ENCODE measurements at places on chromosomes 16 and 17.

DNA sequence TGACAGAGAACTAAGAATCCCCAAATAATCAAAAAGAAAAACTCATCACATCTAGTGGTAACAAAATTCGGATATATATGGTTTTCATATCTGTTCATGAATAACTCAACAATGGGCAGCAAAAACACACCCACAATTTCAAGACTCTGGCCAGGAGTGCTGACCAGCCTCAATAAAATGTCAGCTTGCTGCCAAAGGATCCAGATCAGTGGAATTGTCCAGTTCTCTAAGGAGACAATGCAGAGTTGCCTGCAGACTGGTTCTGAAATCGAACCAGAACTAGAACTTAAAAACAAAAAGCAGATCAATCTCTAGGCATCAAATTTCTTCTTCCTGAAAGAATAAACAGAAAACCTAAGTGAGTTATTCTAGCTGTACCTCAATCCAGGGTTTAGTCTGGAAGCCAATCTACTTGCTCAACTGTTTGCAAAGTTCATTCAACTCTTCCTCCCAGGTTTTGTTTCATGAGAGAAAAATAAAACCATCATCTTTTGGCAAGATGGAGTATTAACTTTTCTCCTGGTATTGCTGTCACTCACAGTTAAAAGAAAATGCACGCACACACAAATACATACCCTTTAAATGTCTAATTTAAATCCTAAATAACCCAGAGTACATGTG, 61.0 kb downstream of the CFDP1 start:
- DNase-seq = peak; percentile 72

DNA sequence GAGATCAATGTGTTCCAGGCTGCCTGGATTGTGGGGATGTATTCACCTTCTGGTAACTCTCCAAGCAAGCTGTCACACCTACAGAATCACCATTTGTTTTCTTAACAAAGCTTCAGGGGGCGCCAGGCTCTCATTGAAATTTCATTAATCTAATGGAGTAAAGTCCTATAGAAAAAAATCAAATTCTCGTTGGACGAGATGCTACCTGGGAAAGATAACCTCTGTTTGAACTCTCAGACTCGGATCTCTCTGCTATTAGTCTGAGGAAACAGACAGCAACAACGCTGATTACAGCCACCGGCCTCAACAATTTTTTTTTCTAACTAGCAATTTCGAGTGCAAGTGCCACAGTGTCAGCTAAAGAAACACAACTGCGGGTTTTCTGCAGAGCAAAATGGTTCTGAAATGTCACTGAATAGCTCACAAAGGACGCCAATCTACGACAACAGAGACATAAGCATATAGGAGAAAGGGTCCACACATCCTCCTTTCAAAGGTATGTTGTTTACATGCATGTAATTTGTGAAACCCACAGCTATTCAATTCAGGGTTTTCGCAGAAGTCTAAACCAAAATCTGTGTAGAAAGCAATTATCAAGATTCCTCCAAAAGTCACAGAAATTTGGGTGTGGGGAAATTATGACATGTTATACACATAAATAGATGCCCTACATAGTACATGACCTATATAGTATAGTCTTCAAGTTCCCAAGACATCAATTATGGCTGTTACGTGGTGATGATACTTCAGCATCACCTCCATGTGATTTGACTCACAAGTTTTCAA, 135.8 kb downstream of the SKAP1 start:
- no peak for DNase-seq

- DNase-seq = peak; percentile 47
These were observed 42.0 kb upstream of the XYLT1 start for GRCh38 chr16:17512636-17513220.

GRCh38 chr17:59278406-59278805, 53.0 kb upstream of the YPEL2 start:
- DNase-seq = no peak

DNA sequence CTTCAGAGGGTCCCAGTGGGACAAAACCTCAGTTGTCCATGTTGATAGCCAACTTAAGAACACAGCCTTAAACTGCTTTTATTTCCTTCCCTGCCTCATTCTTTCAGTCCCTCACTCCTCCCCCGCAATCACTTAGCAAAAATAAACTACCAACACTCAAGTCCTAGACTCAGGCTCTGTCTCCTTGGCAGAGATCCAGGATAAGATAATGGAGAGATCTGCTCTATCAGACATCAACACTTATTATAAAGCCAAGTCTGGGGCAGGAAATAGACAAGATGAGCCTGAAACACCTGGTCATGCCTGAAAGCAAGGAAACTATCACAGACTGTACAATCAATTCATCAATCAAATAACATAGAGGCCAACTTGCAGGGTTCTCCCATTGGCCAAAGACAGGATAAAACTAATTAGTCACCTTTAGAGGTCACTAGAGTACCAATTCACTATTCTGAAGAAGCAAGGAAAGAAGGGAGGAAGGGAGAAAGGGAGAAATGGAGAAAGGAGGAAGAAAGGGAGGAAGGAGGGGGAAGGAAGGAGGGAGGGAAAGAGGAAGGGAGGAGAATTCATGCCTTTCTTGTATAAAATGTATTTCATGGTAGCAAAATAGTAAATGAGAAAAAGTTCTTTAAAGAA, 15.7 kb downstream of the HYDIN start:
- no peak for DNase-seq

DNA sequence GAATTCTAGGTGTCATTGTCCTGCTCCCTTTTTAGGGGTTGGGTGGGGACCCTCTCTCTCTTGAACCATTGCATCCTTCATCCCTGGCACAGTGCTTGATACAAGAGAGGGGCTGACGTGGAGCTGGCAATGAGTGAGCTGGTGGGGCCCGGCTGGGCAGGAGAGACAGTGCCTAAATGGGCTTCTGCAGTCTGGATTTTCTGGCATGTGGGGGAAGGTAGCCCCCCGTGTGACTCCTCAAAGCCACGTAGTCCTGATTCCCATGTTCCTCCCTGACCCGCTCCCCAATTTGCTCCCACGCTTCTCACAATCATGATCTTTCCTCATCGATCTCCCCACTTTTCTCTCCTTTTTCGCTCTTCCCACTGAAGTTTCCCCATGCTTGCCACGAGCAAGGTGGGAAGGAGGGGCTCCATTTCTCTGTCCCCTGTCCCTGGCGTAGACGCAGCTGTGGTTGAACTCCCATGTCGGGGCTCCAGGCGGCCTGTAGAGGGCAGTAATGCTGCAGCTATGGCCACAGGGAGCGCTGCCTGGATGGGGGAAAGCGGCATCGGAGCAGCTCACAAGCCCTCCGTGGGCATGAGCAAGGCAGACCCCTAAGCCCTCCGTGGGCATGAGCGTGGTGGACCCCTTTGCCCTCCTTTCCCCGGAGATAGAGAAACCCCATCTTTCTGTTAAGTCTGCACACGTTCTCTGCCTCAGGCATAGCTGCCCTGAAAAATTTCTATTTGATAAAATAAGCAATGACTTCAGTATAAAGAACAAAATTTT, 47.5 kb downstream of the HAPSTR1 start:
- DNase-seq = peak; percentile 84

- no peak for DNase-seq
These were observed 53.9 kb downstream of the BANP start for GRCh38 chr16:88005181-88005581.

DNA sequence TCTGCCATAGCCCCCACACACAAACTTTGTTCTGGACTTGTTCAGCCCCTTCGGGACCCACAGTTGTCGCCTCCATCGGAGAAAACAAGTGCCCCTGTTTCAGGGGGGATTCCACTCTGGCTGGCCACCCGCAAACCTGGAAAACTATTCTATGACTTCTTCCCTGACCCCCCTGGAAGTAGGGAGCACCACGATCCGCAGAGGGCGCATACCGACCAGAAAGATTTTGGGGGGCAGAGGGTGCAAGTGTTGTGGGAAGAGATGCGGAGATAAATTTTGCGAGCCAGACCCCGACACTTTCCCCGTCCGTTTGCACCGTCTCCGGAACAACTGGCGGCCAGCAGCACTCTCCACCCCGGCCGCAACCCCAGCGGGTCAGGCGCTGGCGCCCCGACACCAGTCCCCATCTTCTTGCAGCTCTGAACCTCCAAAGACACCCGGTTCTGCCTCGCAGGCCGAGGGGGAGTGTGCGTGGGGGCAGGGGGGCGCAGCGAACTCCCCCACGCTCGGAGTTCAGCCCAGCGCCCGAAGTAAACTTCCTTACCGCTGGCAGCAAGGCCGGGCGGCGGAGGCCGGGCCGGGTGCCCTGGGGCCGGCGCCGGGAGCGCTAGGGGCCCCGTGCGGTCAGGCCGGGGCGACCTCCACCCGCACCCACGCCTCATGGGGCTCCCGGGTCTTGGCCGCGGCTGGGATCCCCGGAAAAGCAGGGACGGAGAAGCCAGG, 744 bp downstream of the SALL1 start:
- peak; percentile 61 for DNase-seq

DNA sequence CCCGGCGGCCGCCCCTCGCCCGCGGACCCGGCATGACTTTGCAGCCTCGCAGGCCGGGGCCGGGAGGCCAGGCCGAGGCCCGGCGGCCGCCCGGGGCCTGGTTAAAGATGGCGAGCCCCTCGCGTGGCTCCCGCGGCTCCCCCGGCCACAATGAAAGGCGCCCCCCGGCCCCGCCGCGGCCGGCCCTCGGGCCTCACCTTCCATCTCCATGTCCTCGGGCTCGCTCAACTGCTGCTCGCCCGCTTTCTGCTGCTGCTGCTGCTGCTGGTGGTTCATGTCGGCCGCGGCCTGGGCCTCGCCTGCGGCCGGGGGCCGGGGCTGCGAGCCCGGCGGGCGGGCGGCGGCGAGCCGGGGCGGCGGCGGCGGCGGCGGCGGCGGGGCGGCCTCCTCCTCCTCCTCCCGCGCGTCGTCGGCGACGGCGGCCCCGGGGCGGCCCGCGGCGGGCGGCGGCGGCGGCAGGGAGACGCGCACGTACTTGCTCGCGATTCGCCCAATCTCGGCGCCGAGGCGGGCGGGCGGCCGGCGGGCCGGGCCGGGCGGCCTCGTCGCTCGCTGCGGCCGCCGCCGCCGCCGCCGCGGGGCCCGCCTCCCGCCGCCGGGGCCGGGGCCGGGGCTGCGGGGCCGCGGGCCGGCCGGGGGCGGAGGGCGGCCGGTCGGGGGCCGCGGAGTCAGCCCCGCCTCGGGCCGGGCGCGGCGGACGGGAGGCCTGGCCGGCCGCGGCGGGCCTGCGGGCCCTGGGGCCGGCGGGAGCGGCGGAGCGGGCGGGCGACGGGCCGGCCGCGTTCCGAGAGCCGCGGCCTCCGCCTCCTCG, 491 bp downstream of the USP7 start:
- DNase-seq = peak; percentile 71

DNA sequence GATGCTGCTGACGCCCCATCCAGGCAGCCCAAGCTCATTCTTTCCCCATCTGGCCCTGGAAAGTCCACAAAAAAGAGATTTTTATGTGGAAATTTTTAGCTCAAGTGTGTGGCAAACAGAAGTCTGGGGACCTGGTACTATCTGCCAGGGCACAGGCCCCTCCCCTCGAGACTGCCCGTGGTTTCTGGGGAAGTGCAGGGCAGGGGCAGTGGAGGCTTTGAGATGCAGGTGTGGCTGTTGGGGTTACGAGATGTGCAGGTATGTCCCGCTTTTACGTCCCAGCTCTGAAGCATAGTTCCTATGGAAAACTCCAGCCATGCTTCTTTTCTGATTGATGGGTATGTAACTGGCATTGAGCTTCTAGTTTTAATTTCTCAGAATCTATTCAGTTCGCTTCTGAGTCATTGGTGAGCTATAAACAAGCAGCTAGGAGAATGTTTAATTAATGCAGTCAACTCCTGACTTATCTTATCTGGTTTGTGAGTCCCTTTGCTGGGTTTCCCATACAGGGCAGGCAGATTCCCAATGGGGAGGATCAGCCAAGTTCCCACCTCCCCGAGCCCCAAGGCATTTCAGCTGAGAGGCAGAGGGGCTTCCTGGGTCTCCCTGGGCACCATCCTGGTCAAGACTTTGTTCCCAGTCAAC, 16.2 kb downstream of the TBX4 start:
- no peak for DNase-seq

- peak; percentile 68 for DNase-seq
These were observed 27.8 kb upstream of the GHDC start for GRCh38 chr17:42221886-42222745.

DNA sequence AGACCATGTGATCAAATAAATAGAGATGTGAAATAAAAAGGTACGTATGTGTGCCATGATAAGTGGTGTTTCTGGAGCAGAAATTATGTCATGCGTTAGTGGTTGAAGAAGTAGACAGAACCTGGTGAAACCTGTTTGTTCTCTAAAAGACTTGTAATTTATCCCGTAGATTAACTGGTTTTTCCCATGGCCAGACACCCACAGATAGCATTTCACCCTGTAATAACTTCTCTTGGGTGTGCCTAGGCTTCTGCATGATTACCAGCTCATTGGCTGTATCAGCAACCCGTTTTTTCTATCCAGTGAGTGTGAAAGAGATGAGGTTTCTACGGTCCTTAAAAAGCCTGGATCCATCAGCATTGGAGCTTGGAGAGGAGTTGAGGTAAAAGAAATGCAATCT, 471.3 kb downstream of the NPIPA7 start:
- no peak for DNase-seq

DNA sequence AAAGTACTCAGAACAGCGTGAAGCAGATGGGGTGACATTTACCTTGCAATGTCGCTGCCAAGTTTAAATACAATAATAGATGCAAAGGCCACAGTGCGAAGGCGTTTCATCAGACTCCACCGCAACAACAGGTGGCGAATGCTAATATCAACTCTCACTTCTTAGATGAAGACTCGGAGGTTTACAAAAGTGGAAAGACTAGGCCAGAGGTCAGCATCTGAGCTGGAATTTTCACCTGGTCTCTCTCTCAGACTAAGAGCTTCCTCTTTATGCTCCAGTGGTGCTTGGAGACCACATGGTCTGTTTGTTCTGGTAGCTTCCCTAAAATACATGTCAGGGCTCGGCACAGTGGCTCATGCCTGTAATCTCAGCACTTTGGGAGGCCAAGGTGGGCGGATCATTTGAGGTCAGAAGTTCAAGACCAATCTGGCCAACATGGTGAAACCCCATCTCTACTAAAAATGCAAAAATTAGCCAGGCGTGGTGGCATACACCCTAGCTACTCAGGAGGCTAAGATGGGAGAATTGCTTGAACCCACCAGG, 169.1 kb downstream of the XYLT1 start:
- DNase-seq = no peak

GRCh38 chr17:4436846-4437245, 3.1 kb downstream of the SPNS3 start:
- no peak for DNase-seq

- no peak for DNase-seq
These were observed 50.5 kb downstream of the VMP1 start for GRCh38 chr17:59757881-59758385.

DNA sequence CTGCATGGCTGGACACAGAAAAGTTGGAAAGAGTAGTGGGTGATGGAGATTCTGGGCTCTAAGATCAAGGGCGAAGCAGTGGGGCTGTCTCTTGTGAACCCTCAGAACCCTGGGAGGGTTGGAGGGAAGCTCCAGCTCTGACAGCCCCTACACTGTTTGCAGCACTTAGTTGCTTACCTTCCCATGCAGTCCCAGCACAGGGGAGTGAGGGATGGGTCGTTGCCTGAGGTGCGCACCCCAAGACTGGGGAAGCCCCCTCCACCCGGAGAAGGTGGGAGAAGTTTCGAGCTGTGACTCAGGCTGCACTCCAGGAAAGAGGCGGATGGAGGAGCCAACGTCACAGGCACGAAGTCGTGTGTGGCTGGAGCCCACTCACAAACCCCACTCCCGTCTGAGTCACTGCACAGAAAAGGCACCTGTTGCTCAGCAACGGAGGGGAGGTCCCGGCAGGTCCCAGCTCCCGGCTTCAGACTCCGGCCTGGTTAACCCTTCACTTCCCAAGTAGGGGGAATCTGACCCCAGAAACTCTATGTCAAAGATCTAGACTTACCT, 60.1 kb downstream of the AIPL1 start:
- DNase-seq = no peak

GRCh38 chr16:49856672-49857330, 889 bp upstream of the ZNF423 start:
- DNase-seq = peak; percentile 87

- DNase-seq = no peak
These were observed 43.7 kb downstream of the USP22 start for GRCh38 chr17:20999044-20999573.
